Eye (tissue), 1 donor: ENCODE measurements at places on chromosomes 16 and 17.

DNA sequence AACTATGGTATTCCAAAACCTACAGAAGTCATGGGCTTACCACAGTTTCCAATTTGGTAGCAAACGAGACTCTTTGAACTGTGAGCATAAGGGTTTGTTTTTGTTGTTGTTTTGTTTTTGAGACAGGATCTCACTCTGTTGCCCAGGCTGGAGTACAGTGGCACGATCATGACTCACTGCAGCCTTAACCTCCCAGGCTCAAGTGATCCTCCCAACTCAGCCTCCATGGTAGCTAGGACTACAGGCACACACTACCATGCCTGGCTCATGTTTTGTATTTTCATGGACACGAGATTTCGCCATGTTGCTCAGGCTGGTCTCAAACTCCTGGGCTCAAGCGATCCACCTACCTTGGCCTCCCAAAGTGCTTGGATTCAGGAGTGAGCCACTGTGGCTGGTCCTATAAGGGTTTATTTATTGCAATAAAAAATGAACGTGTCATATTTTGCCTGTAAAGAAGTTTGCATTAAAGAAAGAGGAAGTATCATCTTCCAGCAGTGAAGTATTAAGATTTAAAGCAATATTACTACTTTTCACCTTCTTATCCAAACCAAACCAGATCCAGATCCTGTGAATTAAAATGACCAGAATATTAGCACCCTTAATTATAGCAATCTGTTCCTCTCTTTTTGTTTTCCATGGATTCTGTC is 37.2 kb downstream of the KCNJ2 start:
- no peak for DNase-seq

GRCh38 chr17:74417178-74418045 is 14.5 kb upstream of the GPRC5C start:
- no peak for DNase-seq

- peak; percentile 22 for DNase-seq
Observed at GRCh38 chr17:9256751-9257629, 235.7 kb downstream of the NTN1 start.

DNA sequence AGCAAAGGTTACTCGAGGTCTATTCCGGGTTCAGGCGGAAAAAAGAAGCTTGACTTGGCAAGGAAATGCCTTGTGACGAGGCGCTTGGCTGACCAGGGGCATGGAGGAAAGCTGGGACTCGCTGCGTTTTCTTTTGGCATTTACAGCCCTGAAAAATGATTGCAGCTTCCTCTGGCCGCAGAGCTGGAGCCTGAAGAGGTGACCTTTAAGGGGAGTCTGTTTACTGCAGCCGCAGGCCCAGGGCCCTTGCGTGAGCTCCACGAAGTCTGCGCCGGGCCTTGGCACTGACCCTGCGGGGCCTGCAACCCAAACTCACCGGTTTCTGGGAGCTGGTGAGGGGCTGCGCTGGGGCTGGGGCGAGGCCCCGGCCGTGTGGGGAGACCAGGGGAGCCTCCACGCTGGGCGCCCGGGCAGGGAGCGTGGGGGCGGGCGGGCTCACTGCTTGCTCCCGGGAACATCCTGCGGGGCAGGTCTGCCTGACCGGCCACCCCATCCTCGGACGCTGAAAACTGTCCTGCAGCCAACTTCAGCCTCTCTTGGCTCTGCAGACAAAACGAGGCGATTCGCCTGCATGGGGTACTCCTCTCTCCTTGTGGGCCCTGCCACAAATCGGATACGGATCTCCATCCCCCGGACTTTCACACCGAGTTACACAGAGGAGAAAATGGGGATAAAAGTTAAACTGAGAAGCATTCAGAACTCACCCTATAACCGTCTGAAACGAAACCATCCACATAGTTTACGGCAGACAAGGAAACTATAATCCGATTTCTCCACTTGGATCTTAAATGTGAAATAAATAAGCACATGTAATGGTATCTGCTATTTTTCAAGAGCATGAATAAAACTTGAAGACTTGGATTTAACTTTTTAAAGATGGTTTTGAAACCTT is 206.3 kb upstream of the FOXF1 start:
- DNase-seq: no peak

- DNase-seq: no peak
Observed at GRCh38 chr17:34620458-34620857, 41.1 kb downstream of the TMEM132E start.
